CMK (cell line): ENCODE measurements at places on chromosomes 5 and 9.

GRCh38 chr9:86626802-86627201 is 272.6 kb upstream of the TUT7 start:
- DNase-seq = no peak

DNA sequence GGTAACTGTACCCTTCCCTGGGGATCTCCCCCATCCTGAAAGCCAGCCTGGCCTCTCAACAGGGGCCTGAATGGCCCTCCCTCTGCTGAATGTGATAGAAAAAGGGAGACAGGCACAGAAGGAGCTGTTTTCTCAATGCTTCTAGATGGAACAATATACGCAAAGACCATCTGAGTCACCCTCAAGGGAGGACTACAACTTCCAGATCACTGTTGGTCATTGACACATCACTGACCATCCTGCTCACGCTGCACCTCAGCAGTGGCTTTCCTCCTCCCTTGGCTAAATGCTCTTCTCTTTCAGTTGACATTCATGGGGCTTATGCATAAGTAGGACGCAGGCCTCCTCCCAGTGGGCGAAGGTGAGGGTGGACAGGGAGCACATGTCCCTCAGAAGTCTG is 112.2 kb upstream of the SHB start:
- no peak for DNase-seq

DNA sequence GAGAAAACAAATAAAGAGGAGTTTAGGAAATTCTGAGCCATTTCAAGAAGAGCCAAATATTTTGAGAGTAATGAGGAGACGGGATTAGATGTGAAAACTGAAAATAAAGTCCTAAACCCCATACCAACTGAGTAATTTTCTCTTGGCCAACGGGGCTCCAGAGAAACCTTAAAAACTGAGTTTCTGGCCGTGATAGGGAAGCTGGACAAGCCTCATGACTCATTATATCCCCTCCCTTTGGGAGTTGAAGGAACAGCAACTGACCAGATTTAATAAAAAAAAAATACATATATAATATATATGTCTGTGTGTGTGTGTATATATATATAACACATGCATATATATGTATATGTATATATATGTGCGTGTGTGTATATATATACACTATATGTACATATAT is 119.6 kb downstream of the PRDM9 start:
- no peak for DNase-seq

DNA sequence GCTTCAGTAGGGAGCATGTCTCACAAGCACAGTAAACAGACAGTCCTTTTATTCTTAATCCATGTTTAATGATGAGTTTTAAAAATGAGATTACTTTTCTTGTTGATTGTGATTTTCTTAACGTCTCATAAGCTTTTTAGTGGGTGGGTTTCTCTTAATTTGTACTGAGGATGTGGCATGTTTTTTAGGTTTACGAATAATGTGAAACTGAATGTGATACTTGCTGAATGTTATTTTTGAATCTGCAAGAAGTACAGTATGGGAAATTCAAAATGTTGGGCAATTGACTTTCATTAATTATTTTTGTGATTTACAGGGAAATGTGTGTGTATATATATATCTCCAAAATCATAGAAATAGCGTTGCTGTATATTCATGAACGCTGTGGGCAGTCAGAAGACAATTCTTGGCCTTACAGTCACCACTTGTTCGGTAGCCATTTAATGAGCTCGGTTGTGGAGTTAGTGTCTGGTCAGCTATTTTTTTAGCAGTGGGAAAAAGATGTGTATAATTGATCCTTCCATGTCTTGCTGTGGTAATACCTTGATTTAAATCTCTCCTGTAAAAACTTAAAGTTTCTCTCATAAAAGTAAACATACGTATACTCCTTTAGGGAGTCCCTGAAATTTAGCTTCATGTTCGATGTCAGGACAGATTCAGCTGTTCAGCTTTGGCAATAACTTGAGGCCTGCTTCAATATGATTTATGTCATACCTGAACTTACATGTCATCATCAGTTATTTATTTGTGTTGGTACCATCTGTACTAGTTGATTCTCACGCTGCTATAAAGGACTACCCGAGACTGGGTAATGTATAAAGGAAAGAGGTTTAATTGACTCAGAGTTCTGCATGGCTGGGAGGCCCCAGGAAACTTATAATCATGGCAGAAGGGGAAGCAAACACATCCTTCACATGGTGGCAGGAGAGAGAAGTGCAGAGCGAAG is 15.0 kb downstream of the ICE1 start:
- DNase-seq = no peak

DNA sequence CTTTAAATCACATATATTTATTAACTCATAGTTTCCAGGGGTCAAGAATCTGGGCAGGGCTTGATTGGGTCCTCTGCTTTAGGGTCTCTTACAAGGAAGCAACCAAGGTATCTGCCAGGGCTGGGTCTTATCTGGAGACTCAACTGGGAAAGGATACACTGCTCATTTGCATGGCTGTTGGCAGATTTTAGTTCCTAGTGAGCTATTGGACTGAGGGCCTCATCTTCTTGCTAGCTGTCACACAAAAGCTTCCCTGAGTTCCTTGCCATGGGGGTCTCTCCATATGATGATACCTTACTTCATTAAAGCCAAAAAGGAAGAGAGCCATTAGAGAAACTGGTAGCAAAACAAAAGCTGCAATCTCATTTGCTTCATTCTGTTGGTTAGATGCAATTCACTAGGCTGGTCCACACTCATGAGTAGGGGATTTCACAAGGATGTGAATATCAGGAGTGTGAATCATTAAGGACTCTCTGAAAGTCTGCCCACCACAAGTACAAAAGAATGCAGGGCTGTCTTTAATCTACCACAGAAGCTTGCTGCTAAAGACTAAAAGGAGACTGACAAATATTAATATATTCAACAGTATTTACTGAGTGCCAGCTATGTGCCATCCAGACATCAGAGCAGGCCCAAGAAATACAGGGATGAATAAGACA is 42.0 kb upstream of the TIMD4 start:
- no peak for DNase-seq

- DNase-seq = no peak
Observed at GRCh38 chr9:126307322-126308061, 19.1 kb upstream of the MVB12B start.

GRCh38 chr9:35561468-35562261 is 43.4 kb upstream of the TESK1 start:
- DNase-seq = no peak

- DNase-seq = no peak
Observed at GRCh38 chr9:135049460-135049859, 38.0 kb upstream of the OLFM1 start.

GRCh38 chr9:109101202-109101595 is 18.5 kb downstream of the TMEM245 start:
- no peak for DNase-seq

GRCh38 chr5:26691486-26691885 is 346.9 kb downstream of the CDH9 start:
- no peak for DNase-seq
